ENCODE measurements at places on chromosomes 1 and 21.

- DNase-seq = no peak
These were observed 58.9 kb downstream of the MAP3K7CL start for GRCh38 chr21:29189353-29189752.

DNA sequence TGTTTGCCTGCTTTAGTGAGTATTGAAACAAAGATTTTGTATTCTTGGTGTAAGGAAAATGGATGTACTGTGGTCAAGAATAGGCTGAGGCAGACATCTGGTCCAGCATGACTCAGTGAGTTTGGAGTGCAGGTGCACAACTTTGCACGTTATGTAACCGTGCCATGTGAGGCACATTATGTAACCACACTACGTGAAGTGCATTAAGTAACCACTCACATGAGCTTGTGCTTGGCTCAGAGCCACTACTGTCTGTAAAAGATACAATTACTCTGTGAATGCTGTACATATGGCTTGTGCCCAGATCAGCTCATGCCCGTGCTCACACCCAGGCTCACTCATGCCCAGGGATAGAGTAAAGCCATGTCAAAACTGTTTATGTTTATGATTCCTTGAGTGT, 216.8 kb downstream of the CTH start:
- no peak for DNase-seq

GRCh38 chr1:114660238-114660637, 9.6 kb downstream of the DENND2C start:
- DNase-seq = no peak

- DNase-seq = no peak
These were observed 791.4 kb downstream of the BRINP3 start for GRCh38 chr1:189686288-189686687.

- DNase-seq = no peak
These were observed 69.2 kb upstream of the RGS2 start for GRCh38 chr1:192739476-192740184.

DNA sequence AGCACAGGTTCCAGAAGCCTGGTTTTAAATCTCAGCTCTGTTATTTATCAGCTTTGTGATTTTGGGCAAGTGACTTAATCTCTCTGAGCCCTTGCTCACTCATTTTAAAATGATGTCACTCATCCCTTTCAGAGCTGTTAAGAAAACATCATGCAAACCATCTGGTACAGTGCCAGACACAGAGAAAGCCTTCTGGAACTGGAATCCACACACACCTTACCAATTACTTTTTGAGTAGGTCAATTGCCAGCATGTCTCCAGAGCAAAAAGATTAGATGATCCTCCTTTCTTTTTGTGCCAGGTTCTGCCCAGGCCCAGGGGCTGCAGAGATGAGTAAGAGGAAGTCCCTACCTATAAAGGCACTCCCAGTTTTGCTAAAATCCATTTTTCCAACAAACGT, 61.3 kb downstream of the ROR1 start:
- no peak for DNase-seq

- no peak for DNase-seq
These were observed 32.4 kb upstream of the DUSP23 start for GRCh38 chr1:159748370-159748769.

DNA sequence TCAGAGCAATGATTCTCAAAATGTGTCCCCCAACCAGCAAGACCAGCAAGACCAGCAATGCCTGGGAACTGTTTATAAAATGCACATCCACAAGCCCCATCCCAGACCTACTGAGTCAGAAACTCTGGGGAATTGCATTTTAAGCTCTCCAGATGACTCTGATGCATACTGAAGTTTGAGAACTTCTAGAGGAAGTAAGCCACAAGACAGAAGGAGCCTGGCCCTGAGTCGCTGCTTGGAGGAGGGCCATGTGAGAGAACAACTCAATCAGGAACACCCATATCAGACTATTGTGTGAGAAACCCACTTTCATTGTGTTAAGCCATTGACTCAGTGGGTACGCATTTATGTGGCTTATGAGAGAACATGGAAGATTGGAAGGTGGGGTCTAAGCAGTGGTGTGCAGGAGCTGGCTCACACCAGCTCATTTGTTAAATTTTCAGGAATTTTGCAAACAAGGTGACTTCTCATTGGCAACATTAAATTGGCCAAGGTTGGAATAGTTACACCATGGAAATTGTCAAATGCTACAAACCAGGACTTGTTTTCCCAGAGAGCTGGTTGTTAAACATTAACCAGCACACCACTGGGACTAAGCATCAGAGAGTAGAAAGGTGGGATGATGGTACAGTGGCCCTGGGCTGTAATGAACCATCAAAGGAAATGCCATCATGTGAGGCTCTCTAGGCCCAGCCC, 38.9 kb downstream of the ATP1A1 start:
- no peak for DNase-seq

- DNase-seq = no peak
These were observed 85.6 kb downstream of the RGS7 start for GRCh38 chr1:241271427-241271826.

GRCh38 chr1:5448486-5448885, 543.7 kb downstream of the NPHP4 start:
- no peak for DNase-seq

DNA sequence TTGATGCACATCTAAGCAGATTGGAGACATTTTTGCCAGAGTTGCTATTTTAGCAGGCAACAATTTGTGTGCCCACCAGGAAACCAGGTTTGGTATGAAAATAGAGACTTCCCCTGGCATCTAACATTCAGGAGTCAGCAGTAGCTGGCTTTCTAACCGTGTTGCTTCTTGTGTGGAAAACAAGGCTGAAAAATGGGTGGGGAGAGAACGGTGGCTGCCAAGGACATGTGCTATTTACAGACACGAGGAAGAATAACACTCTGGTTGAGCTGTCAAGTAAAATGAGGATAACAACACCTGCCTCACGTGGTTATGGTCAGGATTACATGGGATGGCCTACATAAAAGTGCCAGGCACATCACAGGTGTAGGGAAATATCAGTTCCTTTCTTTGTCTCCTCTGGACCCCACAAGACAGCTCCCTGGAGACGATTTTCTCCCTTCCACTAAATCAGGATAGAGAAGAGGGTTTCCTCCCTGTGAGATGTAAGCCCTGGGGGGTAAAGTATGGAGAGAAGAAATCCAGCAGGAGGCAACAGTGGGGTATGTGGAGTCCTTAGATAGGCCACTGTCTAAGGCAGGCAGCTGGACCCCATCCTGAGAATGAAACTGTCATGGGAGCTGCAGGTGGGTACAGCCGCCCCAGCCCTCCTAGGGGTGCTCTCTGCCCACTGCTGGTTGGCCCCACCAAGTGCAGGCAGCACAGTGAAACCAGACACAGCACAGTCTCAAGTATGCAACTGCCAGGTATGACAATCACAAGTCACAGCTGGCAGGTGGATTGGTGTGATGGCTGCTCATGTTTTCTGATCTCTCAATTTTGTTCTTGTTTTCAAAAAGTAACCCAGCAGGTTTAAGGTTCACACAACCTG, 80.3 kb downstream of the TENT5C start:
- peak; percentile 22 for DNase-seq

DNA sequence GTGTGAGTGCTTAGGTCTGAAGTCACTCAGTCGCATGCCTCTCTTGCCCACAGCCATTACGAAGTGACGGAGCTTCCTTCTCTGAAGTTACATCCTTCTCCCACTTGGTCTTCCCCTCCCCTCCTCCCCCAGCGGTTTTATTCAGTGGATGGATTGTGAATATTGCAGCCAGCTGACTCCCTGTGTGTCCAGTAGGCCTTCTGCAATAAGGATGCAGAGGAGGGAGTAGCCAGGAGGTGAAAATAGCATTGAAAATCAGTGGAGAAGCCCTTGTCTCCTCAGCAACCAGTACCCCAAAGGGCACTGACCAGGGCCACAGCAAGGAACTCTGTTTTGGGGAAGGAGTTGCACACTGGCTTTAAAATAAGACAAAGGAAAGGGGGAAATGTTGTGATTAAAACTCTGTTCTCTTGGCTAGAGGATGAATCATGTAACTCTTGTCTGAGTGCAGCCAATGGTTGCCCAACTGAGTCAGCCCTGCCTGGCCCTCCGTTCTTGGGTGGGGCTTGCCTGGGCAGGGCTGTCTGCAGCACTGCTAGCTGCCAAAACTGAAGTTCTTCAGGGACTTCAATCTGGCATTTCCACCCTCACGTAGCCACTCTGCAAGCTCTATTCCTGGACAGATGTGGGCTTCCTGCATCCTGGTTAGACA, 4.3 kb downstream of the S100A10 start:
- peak; percentile 82 for DNase-seq

- DNase-seq = no peak
These were observed 92.5 kb downstream of the NOS1AP start for GRCh38 chr1:162161916-162162550.

GRCh38 chr21:37164742-37165141, 91.7 kb downstream of the TTC3 start:
- no peak for DNase-seq

- DNase-seq = no peak
These were observed 12.0 kb downstream of the FHAD1 start for GRCh38 chr1:15258833-15259621.

GRCh38 chr1:9253453-9254105, 19.0 kb downstream of the H6PD start:
- DNase-seq = peak; percentile 54

- no peak for DNase-seq
These were observed 40.4 kb downstream of the SCYL3 start for GRCh38 chr1:169853341-169853740.

DNA sequence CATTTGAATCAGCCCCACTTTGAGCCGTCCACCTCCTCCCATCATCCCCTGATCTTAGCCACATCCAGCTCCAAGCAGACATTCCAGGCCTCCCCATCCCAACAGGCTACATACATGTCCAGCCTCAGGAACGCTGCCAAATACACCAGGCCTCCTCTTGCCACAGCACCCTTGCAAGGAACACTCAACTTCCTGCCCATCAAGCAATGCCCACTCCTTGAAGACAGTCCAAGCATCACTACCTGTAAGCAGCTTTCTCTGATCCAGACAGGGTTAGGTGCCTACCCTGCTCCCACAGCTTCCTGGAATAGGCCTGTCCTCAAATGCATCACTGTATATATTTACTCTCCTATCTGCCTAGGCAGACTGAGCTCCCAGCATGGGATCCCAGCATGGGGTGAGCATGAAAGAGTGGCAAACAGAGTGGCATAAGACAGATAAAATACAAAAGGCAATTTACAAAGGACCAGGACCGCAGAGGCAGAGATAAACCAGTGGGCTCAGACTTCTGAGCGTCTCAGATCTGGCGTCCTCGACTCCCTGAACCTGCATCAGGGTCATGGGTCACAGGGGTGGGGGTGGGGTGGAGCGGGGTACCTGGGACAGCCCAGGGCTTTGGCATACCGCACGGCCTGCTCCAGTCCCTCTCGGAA, 816 bp downstream of the HYI start:
- DNase-seq = peak; percentile 57

DNA sequence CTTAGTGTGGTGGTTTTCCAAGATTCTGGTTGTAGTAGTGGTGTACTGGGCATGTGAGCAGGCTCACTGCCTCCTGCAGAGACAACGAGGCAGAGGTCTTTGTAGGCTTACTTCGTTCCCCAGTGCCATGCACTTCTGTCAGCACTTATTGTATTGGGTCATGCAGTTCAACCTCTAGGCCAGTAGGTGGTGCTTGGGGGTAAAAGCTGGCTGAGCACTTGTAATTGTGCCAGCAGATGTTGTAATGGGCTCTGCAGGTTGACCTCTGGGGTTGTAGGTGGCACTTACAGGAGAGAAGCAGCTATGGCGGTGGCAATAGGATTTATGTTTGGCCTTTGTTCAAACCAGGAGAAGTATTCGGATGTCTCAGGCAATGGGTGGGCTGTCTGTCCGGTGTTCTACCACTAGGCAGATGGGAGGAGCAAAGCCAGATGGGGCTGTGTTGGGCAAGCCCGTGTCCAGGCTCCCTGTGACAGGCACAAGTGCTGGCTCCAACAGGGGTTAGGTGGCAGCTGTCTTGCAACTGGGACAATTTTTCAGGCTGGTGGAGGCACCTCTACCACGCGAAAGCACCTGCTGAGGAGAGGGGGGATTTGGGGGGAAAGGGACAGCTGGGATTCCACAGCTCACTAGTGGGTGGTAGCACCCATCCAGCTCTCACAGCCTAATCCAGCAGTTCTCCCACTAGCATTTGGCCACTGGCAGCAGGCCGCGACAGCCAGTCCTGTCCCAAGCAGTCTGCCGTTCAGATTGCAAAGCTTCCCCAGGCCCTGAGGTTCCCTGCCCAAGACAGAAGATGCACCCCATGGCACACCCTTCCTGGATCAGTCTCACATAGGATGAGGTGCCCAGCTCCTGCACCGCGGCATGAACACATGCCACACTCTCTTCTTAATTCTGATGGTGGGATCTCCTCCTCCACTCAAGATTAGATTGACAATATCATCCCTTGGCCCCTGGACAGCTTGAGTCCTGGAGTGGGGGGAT, 274.5 kb downstream of the CTH start:
- DNase-seq = peak; percentile 87

- no peak for DNase-seq
These were observed 144.8 kb downstream of the ETS2 start for GRCh38 chr21:38950435-38951094.

DNA sequence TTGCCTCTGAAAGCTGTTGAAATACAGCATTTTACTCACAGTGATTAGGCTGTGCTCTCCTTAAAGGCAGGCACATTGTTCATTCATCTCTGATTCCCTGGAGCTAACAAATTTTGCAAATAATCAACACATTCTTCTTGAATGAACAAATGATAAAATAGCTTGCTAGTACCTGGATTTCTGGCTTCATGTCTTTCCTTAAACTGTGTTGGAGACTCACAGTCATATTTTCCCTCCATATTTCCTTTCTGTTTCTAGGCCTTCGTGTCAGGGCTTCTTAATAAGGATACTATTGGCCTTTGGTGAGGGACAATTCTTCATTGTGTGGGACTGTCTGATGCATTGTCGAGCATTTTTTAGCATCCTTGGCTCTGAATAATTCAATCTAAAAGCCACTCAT, 9.7 kb downstream of the HSD11B1 start:
- no peak for DNase-seq

GRCh38 chr21:28309596-28309995, 683.1 kb downstream of the LTN1 start:
- no peak for DNase-seq

DNA sequence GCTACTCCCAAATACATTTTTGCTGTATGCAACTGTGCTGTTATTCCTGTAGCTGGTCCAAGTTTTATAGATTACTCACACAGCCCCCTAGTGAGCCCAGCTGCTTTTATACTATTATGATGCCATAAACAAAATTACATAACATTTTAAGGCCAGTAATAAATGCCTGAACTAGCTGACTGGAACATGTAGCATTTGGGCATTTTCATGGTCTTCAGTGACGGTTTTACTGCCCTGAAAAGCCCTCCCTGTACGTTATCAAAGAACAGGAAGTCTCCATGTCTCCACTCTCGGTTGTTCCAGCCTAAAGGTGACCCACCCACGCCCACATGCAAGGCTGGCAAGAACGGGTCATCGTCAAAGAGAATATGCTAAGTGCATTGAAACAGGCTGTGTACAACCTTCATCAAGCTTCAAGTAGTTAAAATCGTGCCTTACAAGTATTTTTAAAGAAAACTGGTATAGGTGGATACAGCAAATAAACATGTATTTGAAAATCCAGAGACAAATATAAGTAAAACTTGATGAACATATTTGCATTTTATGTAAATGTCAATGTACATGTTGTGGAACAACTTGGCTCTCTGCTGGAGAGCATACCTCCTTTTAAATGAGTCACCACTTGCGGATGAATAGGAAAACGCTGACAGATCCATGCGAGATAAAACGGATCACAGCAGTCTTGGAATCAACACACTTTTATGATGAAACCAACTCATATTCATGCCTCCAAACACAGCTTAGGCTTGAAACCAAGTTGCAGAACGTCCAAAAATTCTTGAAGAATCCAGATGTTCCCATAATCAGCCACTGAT, 520.5 kb downstream of the SMYD3 start:
- no peak for DNase-seq
